ENCODE measurements at places on chromosomes 1 and 21. TPM values are rescaled to one million over a fixed set of nuclear protein-coding genes. Genes with fewer than 3 reads are reported as not detected.

DNA sequence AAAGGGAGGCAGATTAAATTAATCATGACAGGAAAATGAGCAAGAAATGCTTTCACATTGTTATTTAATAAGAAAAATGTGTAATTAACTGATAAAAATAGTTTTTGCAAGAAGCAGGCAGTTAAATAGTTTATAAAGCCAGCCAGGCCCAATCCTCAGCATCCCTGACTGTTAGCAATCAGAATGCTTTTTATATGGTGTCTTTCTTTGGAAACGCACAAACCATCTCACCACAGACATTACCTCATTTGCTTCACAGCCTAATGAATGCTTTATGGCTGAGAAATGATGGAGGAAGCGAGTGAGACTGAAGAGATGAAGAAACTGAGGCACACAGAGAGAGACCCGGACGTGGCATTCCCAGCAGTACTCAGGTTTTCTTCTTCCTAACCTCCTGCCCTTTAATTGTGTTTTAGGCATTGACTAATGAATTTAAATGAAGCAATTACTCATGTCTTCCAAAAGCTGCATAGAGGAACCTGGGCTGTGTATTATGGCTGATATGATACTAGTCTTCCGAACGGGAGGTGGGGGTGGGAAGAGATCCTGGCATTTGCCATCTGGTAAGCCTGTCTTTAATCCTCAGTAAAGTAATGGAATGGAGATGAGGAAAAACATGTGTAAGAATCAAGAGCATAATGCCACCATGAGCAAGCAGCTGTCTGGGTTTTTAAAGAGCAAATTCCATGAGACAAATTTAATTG, 116.1 kb upstream of the LMO4 start:
- no peak for DNase-seq

DNA sequence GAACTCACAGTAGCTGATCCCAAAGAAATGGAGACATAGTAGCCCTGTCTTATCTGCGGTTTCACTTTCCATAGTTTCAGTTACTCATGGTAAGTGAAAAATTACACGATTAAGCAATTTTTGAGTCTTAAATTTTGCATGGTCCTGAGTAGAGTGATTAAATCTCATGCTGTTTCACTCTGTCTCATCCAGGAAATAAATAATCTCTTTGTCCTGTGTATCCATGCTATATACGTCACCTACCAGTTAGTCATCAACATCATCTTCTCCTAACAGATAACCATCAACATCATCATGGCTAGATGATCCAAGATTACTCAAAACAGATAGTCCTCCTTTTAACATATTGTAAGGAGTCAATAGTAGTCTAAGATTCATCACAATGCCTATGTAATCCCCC, 1589.3 kb downstream of the BRINP3 start:
- no peak for DNase-seq

DNA sequence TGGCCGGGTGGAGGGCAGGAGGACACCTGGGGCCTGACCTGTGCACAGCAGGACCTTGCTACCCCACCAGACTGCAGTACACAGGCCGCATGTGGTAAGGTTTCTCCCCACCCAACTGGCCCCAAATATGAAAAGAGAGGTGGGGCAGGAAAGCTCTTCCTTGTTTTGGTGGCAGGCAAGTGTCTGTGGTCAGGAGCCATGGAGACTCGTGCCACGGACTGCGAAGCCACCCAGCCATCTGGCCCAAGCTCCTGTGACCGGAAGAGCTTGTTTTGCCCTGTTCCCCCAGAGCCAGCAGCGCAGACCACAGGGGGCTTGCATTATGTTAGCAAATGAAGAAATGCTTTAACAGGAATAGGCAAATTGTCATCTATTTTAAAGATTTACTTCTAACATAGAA, 54.9 kb downstream of the OLIG1 start:
- no peak for DNase-seq

- DNase-seq = no peak
These were observed 6.7 kb downstream of the KHDRBS1 start for GRCh38 chr1:32020339-32020738.

- DNase-seq = no peak
These were observed 42.8 kb downstream of the B3GALT5 start for GRCh38 chr21:39655589-39655988.

DNA sequence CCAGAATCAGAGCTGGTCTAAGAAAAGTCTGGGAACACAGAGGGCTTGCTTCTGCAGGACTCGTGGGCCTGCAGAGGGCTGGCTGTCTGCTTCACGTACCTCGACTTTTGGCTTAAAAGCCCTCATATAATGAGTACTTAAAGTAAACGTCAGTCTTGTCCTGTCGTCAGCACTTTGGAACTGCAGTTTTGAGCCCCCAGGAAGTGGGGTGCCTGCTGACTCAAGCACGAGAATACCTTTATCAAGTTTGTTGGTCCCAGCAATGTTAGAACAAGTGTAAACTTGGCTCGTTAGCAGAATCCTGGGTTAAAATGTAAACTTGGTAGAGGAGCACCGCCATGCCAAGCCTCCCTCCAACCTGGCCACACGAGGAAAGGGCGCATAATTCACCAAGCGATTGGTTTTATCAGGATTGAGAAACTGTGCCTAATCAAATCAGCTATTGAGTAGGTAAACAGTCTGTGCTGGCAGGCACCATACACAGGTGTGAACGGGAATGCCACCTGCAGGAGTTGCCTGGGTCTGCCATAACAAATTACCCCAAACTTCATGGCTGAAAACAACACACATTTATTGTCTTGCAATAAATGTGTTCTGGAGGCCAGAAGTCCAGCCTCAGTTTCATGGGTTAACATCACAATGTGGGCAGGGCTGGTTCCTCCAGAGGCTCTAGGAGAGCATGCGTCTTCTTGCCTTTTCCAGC, 45.0 kb upstream of the FHAD1 start:
- DNase-seq = no peak

GRCh38 chr1:50620680-50621329, 197.6 kb upstream of the DMRTA2 start:
- no peak for DNase-seq

- no peak for DNase-seq
These were observed 811 bp downstream of the EXO1 start for GRCh38 chr1:241848686-241849344.

- DNase-seq = no peak
These were observed 1.3 kb downstream of the TMEM269 start for GRCh38 chr1:42786097-42786496.

DNA sequence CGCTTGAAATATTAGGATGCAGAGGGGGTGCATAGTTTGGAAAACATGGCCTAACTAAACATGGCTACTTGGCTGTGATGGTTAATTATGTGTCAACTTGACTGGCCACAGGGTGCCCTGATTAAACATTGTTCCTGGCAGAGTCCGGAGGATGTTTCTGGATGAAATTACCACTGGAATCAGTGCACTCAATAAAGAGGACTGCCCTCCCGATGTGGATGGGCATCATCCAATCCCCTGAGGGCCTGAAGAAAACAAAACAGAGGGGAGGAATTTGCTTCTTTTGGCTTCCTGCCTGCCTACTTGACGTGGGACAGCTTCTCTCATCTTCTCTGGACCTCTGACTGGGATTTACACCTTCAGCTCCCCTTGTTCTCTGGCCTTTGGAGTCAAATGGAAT, 79.1 kb upstream of the KCNE2 start:
- DNase-seq = no peak

GRCh38 chr1:207822602-207823451, 71.0 kb downstream of the CD46 start:
- DNase-seq = peak; percentile 85

- no peak for DNase-seq
These were observed 87.2 kb downstream of the TGFBR3 start for GRCh38 chr1:91798740-91799139.

- no peak for DNase-seq
These were observed 25.0 kb downstream of the MRPL39 start for GRCh38 chr21:25582164-25582790.

GRCh38 chr1:245054507-245055270, 100.1 kb upstream of the KIF26B start:
- no peak for DNase-seq

GRCh38 chr1:180421614-180422013, 80.8 kb downstream of the ACBD6 start:
- DNase-seq = no peak

GRCh38 chr1:203627851-203628200, 1.2 kb downstream of the ATP2B4 start:
- peak; percentile 77 for DNase-seq

DNA sequence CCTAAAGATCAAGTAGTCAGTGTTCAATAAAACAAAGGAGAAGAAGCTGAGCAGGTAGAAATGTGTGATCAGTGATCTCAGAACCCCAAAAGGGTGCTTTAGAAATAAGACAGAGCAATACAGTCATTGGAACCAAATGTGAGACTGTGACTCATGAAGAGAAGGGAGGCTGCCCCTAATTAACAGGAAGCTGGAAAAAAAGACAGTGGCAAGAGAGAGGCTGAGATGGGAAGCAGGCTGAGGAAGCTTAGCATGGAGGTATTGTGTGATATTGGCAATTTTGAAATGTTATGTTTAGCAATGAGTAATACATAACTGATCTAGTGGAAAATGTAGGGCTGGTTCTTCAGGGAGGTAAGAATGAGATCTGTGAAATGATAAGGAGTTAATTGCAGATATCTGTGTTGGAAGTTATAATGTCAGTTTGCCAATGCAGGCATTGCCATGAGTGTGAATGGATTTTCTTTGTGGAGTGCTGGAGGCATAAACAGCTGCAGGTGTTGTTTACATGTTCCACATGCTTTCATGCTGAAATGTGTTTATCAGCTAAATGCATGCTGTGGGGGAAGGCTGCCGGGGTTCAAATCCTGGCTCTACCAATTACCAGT, 90.6 kb upstream of the CACNA1E start:
- DNase-seq = no peak

- DNase-seq = peak; percentile 42
These were observed 47.6 kb downstream of the KCNJ6 start for GRCh38 chr21:37868446-37869295.

GRCh38 chr1:53919675-53920066, 25.7 kb downstream of the DIO1 start:
- no peak for DNase-seq

DNA sequence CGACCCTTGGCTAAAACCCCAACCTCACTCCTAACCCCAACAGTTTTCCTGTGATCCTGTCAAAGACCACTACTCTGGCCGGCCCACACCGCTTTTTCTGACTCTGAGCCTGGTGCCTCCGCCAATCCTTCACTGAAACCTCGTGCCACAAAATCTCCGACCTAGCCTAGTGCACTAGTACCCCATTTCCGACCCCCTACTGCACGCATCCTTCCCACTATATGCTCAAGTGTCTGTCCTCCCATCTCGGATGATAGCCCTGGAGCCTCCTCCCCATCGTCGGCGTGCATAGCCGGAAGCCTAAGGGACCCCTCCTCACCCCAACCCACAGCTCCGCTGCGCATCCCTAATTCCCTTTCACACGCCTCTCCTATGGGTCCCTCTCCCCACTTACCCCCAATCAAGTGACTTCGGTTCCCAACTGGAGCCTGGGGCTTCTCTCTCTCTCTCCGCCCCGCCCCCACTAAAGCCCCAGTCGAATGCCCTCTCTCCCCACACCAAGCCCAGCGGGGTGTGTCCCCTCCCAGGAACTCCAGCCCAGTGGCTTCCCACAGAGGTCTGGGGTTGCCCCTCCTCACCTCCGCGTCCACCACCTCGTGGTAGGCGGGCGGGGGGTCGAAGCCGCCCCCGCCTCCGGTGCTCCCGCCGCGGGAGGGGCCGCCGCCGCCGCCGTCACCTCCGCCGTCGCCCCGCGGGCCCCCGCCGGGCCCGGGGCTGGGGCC, 791 bp downstream of the USP24 start:
- no peak for DNase-seq

- no peak for DNase-seq
These were observed 180.6 kb upstream of the PALMD start for GRCh38 chr1:99465176-99465900.

DNA sequence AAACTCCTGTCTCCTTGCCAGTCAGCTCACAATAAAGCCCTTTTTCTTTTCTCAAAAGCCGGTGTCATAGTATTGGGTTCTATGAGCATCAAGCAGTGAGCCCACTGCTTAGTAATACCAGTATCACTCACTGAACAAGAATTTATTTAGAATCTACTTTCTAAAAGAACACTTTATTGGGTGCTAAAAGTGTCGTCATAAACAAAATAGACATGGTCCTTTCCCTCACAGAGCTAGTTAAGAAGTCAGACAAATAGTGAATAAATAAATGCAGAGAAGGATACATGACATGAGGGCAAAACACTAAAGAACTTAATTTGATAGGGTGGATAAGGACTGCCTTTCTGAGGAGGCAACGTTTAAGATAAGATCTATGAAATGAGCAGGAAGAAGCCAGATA, 32.2 kb downstream of the EVI5 start:
- no peak for DNase-seq

DNA sequence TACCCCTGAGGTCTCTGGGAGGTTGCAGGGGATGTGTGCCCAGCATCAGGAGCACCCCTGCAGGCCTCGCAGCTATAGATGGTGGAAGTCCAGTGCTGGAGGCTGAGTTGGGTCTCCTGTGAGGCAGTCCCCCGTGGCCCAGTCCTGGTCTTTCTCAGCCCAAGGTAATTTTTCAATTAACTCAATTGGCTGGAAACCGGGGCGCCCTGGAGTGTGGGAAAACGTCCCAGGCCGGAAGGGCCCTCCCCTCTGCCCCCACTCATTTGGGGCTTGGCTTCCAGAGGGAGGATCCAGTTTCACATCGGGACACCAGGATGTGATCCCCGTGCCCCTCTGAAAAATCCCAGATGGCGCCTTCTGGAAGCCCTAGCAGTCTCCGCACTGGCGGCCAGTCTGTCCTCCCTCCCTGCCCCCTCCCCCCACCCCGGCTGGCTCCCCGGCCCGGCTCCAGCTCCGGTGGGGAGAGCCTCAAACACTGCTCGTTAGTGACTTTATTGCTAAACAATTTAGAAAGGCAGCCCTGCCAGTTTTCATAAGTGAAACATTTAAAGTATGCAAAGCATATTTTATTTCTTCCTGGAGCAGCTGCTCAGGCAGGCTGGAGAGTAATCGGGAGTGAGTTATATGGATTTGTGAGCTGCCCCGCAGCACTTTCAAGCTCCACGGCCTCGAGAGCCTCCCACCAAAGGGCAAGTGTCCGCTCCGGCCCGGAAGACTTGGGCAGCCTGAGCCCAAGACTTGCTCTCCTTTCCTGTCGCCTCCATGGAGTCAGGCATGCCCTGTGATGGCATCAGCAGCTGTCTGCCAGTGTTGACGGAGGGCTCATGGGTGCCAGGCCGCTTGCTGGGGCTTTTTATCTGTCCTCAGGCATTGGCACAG, 208.2 kb upstream of the TMEM51 start:
- no peak for DNase-seq

- DNase-seq = no peak
These were observed 103.3 kb upstream of the DEPDC1 start for GRCh38 chr1:68600049-68600661.

SPRR1B gene
- total RNA-seq = not detected

MROH9 gene
- total RNA-seq = not detected

GBP6 gene
- total RNA-seq = not detected

CFHR4 gene
- total RNA-seq = not detected

GATAD2B gene
- total RNA-seq = 9.5 TPM

TESK2 gene
- total RNA-seq = 0.32 TPM

SPRR4 gene
- total RNA-seq = not detected

C1orf87 gene
- total RNA-seq = not detected

COL11A1 gene
- total RNA-seq = not detected

RGL1 gene
- 23.1 TPM for total RNA-seq

SDF4 gene
- 223 TPM for total RNA-seq

OVAAL gene
- not detected for total RNA-seq

INPP5B gene
- 11.7 TPM for total RNA-seq

TMEM51 gene
- not detected for total RNA-seq

VWA5B1 gene
- total RNA-seq = not detected

Data from ascending aorta (tissue), 2 donors.